ENCODE measurements at places on chromosomes 6 and 20. TPM values are rescaled to one million over a fixed set of nuclear protein-coding genes. Genes with fewer than 3 reads are reported as not detected.

The KHDRBS2 gene
- 1.6 TPM for polyA plus RNA-seq

The DPPA5 gene
- not detected for polyA plus RNA-seq

The MARCKS gene
- 270 TPM for polyA plus RNA-seq

The PKIB gene
- 2.3 TPM for polyA plus RNA-seq

The NFATC2 gene
- 1.6 TPM for polyA plus RNA-seq

The PEX6 gene
- polyA plus RNA-seq, result 23.2 TPM

The HLA-DOB gene
- polyA plus RNA-seq, result 0.10 TPM

The TMEM30A gene
- 126 TPM for polyA plus RNA-seq

The DLK2 gene
- polyA plus RNA-seq, result 1.0 TPM

The PRDM1 gene
- 2.4 TPM for polyA plus RNA-seq

The FOXS1 gene
- 5.2 TPM for polyA plus RNA-seq

GRCh38 chr6:87714093-87714842, 12.2 kb upstream of the AKIRIN2 start:
- no peak for DNase-seq

GRCh38 chr6:111625461-111626391, 20.0 kb upstream of the TRAF3IP2 start:
- DNase-seq, result no peak

- no peak for DNase-seq
Measured at GRCh38 chr20:24948939-24949679, at the start of gene CST7. CST7 (plus strand) TSS chr20:24949269; CDS start chr20:24949506, 237 bp downstream.

- no peak for DNase-seq
Measured at GRCh38 chr6:144395826-144396225, 110.7 kb downstream of the UTRN start.

DNA sequence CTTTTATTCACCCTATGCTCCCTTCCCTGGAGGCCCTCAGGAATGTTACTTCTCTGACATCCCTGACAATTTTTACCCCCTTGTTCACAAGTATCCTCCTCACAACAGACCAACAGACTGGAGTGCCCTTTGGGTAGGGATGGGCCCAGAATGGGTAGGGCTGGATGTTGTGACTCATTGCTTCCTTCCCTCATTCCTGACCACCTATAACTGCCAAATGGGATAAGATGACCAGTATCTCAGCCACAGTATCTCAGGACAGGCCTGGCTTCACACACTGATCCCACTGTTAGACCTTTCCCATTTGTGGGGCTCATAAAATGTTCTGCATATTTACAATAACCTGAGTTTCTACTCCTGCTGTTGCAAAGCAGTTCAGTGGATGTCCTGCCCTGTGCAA, 223.0 kb upstream of the LRFN2 start:
- no peak for DNase-seq

DNA sequence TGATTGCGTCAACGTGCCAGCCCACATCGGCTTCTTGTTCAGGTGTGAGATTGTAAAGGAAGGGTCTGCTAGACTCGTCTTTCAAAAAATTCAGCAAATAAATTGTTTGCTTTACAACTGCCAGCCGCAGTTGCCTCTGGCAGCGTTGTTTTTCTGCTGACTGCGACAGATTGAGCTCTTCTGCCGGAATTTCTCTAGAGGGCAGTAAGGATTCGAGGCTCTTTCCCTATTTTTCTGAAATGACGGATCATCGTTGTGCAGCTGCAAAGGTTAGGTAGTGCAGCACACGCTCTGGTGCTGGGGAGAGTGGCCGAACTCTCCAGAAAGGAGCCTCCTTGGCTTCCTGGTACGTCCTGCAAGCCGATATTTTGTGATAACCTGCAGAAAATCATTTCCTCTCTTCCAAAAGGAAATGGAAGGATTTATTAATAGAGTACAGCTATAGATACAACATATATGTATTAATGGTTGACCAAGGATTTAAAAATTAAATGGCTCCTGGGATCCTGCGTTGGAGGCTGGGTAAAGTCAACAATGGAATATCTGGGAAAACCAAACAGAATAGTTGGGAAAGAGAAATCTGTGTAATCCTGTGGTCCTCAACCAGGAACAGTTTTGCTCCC, 121.9 kb upstream of the ZFP64 start:
- DNase-seq, result peak; percentile 38

GRCh38 chr20:31682352-31682751, 40.3 kb downstream of the BCL2L1 start:
- no peak for DNase-seq

GRCh38 chr6:40436685-40437604, 150.2 kb downstream of the LRFN2 start:
- DNase-seq, result no peak

GRCh38 chr20:29306390-29307072, 1950.9 kb upstream of the DEFB115 start:
- DNase-seq, result no peak

DNA sequence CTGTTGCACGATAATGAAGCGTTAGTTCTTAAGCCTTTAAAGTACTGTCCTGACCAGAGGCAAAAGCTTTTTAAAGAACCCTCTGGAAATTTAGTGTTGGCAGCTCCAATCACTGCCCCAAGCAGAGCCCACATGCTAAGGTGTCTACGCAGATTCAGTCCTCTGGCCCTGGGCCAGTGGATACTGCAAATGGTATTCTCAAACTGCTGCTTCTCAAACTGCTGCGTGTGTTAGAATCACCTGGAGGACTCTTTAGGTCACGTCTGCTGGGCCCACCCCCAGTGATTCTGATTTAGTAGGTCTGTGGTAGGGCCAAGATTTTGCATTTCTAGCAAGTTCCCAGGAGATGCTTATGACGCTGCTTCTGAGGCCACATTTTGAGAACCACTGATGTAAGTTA, 96.0 kb upstream of the CCDC28A start:
- DNase-seq, result no peak

DNA sequence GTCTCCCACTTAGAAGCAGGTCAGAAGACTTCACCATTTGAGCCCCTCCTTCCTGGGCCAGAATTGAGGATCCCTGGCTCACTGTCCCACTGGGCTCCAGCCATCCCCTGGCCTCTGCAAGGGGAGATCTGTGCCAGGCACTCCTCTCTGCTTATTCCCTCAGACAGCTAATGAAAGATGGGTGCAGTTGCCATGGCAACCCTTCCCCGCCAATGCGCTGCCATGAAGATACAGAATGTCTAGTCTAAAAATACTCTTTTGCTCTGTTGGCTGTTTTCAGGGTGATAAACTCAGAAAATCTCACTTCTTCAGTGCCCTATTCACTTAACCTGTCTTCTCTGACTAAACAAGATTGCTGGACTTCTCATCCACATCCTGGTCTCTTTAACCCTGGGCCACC, 13.6 kb upstream of the TTLL2 start:
- no peak for DNase-seq

GRCh38 chr20:21339499-21339898, 36.4 kb downstream of the XRN2 start:
- DNase-seq, result no peak

GRCh38 chr6:17469006-17469832, 75.8 kb downstream of the CAP2 start:
- no peak for DNase-seq

DNA sequence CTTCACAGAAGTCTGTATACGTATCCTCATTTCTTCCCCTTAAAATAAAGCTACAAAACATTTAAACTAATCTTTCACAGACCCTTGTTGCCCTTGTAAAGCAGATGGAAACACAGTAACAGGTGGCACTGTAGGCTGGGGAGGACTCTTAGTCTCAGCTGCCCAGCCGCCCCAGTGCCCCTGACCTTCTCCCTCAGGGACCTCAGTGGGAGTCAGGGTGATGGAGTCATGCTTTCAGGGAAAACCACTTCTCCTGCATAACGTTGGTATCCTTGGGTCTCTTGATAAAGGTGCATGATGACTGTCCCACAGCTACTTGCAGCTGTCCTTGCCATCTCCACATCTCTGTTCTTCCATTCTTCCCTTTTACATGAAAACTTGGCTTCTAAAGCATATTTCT, 198.6 kb downstream of the CDKAL1 start:
- DNase-seq, result no peak

GRCh38 chr6:109362102-109362884, 20.0 kb downstream of the CD164 start:
- DNase-seq, result no peak

DNA sequence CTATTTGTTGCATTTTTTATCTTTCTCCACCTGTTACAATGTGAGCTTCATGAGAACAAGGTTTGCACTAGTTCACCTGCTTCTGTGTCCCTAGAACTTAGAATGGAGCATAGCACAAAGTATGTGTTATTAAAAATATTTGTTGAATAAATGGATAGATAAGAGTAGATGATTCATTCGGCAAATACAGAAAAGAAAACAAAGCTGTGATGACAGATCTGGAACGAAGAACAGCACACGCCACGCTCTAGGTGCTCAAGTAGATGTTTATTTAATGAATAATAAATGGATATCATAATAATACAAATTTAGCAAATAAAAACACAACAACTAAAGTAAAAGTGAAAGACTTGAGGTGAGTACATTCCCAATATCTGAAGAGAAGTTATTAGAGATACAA, 273.1 kb downstream of the HAO1 start:
- no peak for DNase-seq

GRCh38 chr6:51049288-51049982, 230.8 kb downstream of the TFAP2B start:
- DNase-seq, result no peak

DNA sequence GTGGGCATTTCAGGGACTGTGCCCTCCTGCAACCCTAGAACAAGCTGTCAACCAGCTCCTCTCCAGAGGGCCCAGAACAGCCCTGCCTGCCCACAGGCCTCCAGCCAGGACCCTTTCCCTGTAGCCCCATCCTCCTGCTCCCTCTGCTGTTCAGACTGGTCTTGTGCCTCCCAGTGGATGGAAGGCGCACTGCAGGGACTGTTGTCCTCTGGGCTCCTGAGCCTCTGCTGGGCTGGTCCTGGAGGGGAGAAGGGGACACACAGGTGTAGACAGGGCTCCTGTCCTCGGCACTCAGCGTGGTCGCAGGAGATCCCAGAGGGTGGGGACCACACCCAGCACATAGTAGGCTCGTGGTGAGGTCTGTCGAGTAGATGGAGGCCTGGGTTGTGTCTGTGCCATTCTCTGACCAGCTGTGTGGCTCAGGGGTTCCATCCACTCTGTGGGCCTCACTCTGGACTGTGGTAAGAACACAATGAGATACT, 11.5 kb downstream of the ITPR3 start:
- DNase-seq, result no peak

DNA sequence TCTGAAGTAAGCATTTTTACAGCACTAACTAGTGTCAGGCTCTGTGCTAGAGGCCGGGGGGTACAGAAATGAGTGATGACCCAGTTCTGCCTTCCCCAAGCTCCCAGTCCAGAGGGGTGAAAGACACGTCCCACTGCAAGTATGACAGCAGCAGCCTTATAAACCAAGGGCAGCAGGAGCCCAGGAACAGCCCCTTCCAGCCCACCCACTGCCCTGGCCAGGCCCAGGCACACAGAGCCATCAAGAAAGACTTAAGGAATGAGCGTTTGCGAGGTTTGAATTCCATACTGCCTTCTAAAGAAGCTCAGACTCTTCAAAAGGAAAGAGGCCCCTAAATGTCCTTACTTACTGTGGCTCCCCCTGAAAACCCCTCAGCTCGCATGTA, 10.0 kb downstream of the TRERF1 start:
- no peak for DNase-seq

GRCh38 chr6:92460133-92460532, 959.2 kb downstream of the EPHA7 start:
- DNase-seq, result no peak

GRCh38 chr6:46325561-46326530, 155.1 kb upstream of the ENPP5 start:
- no peak for DNase-seq

GRCh38 chr6:42100029-42100901, 42.2 kb downstream of the C6orf132 start:
- DNase-seq, result no peak

GRCh38 chr20:24084281-24084680, 95.7 kb upstream of the GGTLC1 start:
- DNase-seq, result no peak

DNA sequence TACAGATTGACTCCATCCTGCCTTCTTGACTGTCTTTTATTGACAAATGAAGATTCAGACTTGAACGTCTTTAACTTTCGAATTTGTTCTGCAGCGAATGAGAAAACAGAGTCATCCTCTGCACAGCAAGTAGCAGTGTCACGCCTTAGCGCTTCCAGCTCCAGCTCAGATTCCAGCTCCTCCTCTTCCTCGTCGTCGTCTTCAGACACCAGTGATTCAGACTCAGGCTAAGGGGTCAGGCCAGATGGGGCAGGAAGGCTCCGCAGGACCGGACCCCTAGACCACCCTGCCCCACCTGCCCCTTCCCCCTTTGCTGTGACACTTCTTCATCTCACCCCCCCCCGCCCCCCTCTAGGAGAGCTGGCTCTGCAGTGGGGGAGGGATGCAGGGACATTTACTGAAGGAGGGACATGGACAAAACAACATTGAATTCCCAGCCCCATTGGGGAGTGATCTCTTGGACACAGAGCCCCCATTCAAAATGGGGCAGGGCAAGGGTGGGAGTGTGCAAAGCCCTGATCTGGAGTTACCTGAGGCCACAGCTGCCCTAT, 12.2 kb downstream of the BRD2 start:
- no peak for DNase-seq

DNA sequence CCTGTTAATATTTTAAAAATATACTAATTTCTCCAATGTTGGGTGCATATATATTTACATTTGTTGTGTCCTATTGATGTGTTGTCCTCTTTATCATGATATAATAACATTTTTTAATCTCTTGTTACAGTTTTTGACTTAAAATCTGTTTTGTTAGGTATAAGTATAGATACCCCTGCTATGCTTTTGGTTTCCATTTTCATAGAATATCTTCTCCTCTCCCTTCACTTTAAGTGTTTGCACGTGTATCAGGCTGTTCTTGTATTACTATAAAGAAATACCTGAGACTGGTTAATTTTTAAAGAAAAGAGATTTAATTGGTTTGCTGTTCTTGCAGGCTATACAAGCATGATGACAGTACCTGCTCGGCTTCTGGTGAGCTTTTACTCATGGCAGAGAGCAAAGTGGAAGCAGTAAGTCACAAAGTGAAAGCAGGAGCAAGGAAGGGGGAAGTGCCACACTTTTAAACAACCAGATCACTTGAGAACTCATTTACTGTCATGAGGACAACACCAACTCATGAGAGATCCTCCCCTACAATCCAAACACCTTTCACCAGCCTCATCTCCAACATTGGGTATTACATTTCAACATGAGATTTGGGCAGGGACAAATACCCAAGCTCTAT, 340.5 kb upstream of the SYNCRIP start:
- no peak for DNase-seq

- DNase-seq, result no peak
Measured at GRCh38 chr6:46288835-46289234, 118.1 kb upstream of the ENPP5 start.

- no peak for DNase-seq
Measured at GRCh38 chr6:170298688-170299087, 7.8 kb upstream of the DLL1 start.

DNA sequence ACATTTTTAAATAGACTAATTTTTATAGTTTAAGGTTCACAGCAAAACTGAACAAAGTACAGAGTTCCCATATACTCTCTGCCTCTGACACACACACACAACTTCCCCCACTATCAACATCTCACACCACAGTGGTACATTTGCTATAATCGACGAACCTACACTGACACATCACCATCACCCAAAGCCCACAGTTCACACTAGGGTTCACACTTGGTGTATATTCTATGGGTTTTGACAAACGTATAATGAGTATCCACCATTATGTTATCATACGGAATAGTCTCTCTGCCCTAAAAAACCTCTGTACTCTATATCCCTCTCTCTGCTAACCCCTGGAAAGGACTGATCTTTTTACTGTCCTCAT, 15.6 kb downstream of the TMEM30A start:
- DNase-seq, result no peak
